Stimulated activated CD8-positive, alpha-beta memory T cell treated with anti-CD3 and anti-CD28 coated beads, Interleukin-12 subunit alpha, Interleukin-12 subunit beta, amount 100 ng/mL, for 1 hour (primary cell): ENCODE measurements at places on chromosomes 11 and 22.

DNA sequence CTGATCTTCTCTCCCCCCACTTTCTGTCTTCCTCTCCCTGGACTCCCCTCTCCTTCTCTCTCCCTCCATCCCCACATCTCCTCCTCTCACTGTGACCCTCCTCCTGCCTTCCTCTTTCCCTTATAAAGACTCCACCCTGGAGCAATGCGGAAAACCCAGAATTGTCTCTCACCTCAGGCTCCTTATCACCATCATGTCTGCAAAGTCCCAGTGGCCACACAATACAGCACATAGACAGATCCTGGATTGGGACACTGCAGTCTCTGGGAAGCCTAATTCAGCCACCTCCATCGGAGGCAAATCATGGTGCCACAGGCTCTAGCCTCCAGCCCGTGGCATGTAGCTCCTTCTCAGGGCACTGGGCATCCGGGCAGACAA lies 2.7 kb downstream of the RFPL2 start:
- DNase-seq, result no peak

GRCh38 chr11:125227151-125227550 lies 62.6 kb downstream of the PKNOX2 start:
- no peak for DNase-seq

GRCh38 chr11:7523416-7524210 lies 9.8 kb downstream of the PPFIBP2 start:
- no peak for DNase-seq

DNA sequence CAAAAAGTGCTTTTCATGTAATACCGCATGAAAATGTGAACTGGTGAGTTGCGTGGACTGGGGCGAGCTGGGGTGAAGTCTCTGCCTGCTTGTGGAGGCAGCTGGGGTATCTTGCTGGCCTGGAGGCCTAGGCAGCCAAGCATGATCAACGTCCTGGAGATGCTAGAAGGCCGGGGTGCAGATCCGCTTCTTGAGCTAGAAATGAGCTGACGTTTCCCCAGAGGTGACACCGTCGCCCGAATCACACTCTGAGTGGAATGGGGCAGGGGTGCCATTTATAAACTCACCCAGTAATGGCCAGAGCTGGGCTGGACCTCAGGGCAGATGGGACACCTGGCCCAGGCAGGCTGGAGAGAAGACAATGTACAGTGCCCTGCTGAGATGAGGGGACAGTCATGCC lies 1513.0 kb downstream of the TBC1D22A start:
- no peak for DNase-seq

GRCh38 chr11:71991494-71991893 lies 7.2 kb upstream of the IL18BP start:
- no peak for DNase-seq

DNA sequence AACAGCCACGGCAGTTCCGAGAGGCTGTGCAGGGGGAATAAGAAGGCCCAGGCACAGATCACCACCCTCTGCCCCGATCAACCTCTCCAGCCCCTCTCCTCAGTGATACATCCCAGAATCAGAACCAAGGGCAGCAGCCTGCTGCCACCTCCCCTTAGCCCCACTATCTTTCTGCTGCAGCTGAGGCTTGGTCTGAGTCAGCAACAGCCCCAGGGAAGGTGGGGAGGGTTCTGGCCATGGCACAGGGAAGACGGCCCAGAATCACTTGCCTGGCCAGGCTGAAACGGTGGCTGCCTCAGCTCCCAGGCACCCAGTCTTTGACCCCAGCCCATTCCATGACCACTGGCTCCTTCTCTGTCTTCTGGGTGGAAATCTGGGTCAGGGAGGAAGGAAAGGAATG lies 2.3 kb downstream of the CHID1 start:
- no peak for DNase-seq

DNA sequence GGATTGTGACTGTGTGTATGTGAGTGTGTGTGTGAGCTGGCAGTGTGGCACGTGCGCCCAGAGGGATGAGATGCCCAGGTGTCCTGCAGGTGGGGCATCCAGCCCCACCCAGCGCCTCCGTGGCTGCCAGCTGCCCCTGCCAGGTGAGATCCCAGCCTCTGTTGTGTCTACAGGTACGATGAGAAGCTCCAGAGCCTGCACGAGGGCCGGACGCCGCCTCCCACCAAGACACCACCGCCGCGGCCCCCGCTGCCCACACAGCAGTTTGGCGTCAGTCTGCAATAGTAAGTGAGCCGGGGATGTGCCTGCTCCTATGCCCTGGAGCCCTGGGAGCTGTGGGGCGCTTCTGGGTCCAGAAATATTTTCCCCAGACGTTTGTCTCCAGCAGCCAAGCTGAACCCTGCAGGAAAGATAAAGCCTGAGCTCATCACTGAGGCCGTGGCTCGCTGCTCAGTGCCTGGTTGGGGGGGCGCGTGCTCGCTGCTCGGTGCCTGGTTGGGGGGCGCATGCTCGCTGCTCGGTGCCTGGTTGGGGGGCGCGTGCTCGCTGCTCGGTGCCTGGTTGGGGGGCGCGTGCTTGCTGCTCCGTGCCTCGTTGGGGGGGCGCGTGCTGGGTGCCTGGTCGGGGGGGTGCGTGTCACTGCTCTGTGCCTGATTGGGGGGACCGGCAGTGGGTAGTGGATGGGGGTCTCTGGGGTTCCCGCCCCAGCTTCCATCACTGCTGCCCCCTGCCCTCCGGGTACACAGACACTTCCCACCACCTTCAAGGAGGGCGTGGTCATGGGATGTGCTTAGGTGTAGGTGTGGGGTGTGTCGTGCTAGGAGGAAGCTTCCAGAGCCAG lies 73.2 kb downstream of the ARHGAP8 start:
- no peak for DNase-seq

GRCh38 chr11:3011891-3012885 lies 20.1 kb upstream of the NAP1L4 start:
- no peak for DNase-seq

DNA sequence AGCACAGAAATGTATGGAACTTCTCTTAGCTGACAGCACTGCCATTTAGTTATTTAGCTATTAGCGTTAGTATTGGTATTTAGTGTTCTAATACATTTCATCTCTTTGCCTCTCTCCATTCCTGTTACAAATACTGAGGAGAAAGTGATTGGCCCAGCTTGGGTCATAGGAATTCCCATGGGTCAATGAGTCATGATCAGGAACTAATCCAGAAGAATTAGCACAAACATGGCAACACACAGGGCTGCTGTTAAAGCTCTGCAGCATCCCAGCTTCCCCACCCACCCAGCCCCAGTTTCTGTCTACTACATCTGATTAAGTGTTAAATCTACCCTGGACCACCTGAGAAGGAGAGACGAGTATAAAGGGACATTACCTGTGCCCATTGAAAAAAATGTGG lies 36.1 kb downstream of the PDGFD start:
- no peak for DNase-seq

GRCh38 chr11:69480547-69481392 lies 693 bp upstream of the LINC01488 start:
- no peak for DNase-seq
